Mesothelial cell of epicardium (in vitro differentiated cells): ENCODE measurements at places on chromosomes 1 and 21.

GRCh38 chr1:33128781-33129180, 47.8 kb downstream of the AZIN2 start:
- DNase-seq: no peak

- DNase-seq: no peak
Observed at GRCh38 chr1:77010937-77011336, 143.7 kb downstream of the ST6GALNAC5 start.

- peak; percentile 49 for DNase-seq
Observed at GRCh38 chr1:7616076-7616832, 154.8 kb upstream of the VAMP3 start.

DNA sequence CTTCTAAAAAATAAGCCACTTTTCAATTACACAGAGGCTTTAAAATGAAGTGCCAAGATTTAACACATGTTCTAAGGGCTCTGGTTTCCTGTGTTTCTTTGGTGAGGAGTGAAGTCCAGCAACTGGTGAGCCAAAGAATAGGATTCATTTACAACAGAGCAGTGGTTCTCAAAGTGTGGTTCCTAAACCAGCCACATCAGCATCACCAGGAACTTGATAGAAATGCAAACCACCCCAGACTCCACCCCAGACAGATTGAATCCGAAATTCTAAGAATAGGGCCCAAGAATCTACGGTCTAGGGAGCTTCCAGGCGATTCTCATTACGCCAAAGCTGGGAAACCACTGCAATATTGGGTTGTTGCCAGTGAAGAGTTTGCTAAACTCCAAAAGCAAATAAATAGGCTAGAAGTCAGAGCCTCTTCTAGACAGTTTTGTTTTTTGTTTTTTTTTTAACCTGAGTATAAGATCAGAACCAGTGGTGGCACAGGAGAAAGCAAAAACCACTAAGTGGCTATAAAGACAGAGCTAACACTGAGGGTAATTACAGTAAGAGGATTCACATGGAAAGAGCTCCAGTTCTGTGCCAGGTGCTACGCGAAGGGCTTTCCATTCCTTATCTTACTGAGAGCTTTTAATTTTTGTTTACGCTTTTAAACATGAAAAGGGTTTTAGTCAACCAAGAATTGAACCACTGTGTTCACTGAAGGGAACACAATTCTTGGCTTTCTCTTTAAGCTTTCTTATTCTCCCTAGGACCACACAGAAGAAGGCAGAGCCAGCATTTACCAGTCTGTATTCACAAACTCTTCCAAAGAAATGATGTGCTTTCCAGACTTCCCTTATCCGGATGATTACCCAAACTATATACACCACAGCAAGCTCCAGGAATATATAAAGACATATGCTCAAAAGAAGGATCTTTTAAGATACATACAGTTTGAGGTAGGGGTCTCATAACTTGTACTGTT, 42.4 kb upstream of the FMO2 start:
- no peak for DNase-seq

DNA sequence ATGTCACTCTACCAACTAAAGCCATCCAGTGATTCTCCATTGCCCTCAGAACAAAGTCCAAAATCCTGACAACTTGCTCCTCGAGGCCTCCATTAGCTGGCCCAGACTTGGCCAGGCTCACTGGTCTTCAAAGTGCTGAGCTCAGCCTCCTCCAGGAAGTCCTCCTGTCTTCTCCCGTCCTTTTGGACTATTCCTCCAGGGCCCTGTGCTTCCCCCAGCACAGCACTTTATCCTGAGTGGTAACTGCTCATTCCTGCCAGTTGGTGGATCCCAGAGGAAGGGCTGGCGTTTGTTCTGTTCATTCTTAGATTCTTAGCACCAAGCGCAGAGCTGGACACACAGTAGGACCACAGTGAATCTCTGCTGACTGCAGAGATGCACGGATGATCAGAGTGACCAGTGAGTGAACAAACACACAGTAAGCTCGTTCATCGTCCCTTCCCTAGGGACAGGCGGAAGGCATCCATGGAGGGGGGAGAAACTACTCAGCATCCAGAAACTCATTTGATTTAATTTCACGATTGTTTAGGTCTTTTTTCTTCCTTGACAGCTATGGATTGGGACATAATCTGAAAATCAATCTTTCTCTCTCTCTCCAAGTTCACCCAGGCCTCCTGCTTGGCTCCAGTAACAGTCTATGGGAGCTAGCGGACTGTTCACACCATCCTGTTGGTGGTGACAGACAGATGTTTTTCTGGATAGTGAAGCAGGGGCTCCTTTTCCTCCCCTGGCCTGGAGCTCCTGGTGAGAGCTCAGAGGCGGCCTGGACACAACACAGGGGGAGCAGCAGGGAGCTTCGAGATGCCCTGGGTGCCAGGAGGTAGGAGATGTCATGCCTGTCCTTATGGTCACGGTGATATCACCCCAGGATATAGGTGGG, 180.2 kb downstream of the PTPRU start:
- DNase-seq: no peak

DNA sequence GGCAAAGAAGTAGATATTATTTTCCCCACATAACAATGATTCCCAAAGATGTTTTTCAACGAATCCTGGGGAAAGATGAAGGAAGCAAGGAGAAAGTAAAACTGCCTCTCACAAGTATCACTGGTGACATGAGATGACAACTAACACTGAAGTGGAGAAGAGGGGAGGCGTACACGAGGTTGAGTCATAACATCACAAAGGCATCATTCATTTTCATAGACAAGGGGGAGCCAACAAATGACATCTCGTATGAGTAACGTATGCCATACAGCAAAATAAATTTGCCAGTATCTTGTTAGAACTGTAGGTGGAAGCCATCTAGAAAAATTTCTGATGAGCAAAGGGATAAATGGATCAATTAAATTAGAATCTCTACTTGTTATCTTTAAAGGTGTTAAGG, 56.6 kb downstream of the ATP1B1 start:
- DNase-seq: no peak
